HCT116 (cell line): ENCODE measurements at places on chromosomes 7 and 10. TPM values are rescaled to one million over a fixed set of nuclear protein-coding genes. Genes with fewer than 3 reads are reported as not detected.

GRCh38 chr10:128298587-128298986 is 172.4 kb upstream of the MKI67 start:
- H3K36me3 ChIP-seq, result no peaks in the 10 kb centered on the region
- no peak for DNase-seq
- H3K27me3 ChIP-seq, result peaks cover 32% of the 10 kb centered on the region
- no peaks in the 10 kb centered on the region for H3K4me1 ChIP-seq
- H3K4me3 ChIP-seq, result no peak overlapping the region

GRCh38 chr10:50937230-50937907 is 51.9 kb upstream of the A1CF start:
- H3K27ac ChIP-seq, result no peak overlapping the region
- peak; percentile 39 for DNase-seq
- no peaks in the 10 kb centered on the region for H3K4me1 ChIP-seq

Gene GNGT1
- total RNA-seq, result 0.91 TPM

Gene MALRD1
- total RNA-seq, result not detected

Gene KEL
- total RNA-seq, result 0.91 TPM
